ENCODE measurements at places on chromosomes 6 and 20.
A peak's percentile ranks its signal among the peaks of the same experiment; 100 is the strongest.

DNA sequence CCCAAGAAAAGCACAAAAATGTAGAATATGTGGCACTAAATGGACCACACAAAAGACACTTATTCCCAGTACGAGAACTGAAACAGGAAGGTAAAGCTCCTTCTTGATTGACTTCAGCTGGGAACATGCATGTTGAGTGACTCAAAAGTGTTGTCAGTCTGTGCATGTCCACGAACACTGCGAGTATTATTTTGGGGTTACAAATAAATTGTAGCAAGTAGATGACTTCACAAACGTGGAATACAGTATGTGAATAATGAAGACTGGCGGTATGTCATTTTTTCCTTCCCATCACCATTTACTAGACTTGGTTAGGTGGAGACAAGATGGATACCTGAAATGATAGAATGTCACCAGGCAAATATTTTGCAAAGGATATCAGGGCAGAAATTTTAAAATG is 45.4 kb downstream of the L3MBTL3 start:
- no peak for DNase-seq

DNA sequence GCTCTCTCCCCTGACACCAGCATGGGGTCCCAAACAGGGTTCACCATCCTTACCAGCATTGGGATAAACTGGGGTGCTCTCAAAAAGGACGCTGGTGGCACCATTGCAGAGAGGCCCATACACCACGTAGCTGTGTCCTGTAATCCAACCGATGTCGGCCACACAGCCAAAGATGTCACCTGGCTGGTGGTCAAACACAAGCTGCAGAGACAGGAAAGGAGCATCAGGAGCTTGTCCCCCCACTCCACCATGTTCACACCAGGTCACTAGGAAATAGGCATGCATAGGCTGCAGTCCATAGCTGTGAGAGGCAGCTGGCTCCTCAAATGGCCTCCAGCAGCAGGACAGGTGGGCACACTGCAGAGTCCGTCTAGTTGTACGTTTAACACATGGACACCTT is 28.8 kb upstream of the APMAP start:
- DNase-seq: no peak

- DNase-seq: peak; percentile 45
Observed at GRCh38 chr20:25017257-25017803, 24.8 kb upstream of the APMAP start.

DNA sequence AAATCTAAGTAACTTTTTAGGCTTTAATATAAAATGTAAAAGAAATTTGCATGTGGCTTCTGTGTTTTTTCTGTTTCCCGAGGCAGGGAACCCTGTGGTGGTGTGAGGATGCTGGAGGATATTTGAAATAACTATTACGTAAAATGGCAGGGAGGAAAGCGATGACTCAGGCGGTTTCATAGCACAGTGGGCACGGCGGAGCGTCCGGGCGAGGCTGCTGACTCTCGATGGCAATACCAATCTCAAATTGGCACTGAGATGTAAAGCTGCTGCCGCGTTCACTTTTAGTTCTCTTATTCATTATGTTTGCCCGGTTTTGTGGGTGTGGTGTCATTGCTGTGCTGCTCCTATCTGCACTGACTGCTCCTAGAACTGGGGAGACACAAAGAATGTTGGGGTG is 254.3 kb downstream of the THBS2 start:
- no peak for DNase-seq

GRCh38 chr6:69867639-69867976 is 1.3 kb downstream of the COL19A1 start:
- DNase-seq: no peak

DNA sequence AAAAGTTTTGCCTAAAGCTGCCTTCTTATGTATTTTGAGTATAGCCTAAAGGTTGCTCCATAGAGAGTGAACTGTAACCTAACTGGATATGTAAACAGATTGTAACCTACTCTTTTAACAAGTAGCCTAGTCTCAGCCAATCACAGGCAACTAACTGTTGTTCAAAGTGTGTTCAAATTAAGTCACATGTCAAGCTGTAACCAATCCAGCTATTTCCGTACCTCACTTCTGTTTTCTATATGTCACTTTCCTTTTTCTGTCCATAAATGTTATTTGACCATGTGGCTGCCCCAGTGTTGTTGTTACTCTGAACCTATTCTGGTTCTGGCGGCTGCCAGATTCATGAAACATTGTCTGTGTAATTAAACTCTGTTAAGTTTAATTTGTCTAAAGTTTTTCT is 47.4 kb upstream of the RNGTT start:
- no peak for DNase-seq

- DNase-seq: peak; percentile 40
Observed at GRCh38 chr6:28281288-28282064, at the start of gene PGBD1. TSS of gene PGBD1 (plus strand) at chr6:28281572. CDS start at chr6:28283814, 2,242 bp downstream.

DNA sequence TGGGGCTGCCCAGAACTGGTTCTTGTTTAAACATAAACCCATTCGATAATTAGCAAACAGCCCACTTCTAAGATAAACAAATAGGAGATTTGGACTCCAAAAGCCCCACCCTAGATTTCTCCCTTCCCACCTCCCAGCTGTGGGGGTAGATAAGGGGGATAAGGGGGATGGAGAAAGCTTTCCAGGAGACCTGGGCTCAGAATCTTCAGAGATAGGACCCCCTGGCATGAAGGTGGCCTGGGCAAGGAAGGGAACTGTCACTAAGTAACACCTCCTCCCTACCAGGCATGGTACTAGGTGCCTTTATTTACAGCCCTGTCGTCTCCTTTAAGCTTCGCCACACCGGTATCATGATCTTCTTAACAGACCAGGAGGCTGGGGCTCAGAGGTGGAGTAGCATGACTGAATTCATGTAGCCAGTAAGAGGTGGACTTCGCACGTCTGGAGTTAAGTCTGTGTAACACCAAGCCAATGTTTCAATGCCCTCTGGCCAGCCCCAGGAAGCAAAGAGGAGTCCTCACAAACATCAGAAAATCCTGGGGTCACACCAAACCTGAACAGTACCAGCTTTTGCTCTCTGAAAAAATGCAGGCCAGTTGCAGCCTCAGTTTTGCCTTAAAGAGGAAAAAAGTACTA is 4.6 kb downstream of the SDC4 start:
- DNase-seq: peak; percentile 60

DNA sequence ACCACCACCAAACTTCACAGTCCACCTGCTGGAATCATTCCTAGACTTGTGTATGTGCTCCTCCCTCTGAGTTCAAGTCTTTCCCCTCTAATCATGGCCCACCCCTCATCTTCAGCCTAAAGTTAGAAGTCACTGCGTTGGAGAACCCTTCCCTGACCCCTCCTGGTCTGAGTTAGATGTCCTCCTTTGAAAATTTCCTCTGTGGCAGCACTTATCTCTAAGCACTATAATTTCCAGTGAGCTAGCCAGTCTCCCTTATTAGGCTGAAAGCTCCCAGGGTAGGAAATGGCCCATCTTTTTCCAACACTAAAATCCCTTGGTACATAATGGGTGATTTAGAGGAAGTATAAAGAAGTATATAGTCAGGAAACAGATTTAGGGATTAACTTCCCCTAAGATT is 63.2 kb downstream of the SESN1 start:
- DNase-seq: no peak

- peak; percentile 76 for DNase-seq
Observed at GRCh38 chr20:32289661-32290431, 12.4 kb downstream of the KIF3B start.

- no peak for DNase-seq
Observed at GRCh38 chr20:59603781-59604541, at the start of gene PHACTR3. TSS of gene PHACTR3 (plus strand) at chr20:59604540. CDS start at chr20:59605015, 475 bp downstream.

- DNase-seq: no peak
Observed at GRCh38 chr6:130189531-130190397, 33.0 kb downstream of the SAMD3 start.

DNA sequence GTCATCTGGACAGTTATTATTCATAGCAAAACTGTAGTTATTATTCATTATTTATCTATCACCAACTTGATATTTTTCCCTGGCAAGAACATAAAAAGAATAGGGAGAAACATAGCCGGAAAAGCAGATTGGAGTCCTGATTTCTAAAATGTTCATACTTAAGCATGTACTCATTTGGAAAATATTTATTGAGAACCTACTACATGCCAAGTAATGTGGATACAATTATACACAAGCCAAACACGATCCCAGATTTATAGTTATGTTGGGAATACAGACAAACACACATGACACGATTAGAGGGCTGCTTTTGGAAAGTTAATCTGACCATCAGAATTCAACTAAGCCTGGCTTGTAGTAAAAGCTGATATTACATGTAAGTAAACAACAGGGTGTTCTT is 30.7 kb downstream of the ARHGAP18 start:
- no peak for DNase-seq

- no peak for DNase-seq
Observed at GRCh38 chr6:142796571-142796970, 148.4 kb downstream of the HIVEP2 start.

DNA sequence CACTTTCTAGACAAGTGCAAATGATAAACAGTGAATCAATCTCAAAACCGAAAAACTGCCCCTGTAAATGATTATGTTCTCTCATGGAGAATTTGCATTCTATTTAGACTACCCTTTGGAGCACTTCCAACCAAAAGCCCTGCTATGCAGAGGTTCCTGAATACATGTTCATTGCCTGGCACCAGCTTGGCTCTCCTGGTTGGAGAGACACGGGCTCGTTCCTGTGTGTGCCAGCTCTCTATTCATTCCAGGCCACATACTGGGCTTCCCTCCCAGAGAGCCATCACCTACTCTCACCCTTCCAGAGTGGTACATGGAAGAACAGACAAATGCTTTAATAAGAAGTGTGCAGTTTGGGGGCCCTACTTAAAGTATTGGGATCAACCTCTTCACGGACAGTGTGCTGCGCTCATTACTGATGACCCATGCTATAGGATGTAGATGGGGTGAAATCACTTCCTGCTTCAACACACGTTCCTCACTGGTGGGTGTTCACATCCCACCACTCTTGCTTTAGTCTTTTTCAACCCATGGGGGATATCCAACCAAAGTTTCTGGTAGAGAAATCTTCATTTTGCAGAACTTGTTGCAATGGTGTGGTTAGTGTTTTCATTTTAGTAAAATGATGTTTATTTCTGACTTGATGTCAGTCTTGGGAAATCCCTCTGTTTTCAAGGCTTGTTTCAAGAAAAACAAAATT is 38.5 kb upstream of the NAA20 start:
- DNase-seq: no peak

DNA sequence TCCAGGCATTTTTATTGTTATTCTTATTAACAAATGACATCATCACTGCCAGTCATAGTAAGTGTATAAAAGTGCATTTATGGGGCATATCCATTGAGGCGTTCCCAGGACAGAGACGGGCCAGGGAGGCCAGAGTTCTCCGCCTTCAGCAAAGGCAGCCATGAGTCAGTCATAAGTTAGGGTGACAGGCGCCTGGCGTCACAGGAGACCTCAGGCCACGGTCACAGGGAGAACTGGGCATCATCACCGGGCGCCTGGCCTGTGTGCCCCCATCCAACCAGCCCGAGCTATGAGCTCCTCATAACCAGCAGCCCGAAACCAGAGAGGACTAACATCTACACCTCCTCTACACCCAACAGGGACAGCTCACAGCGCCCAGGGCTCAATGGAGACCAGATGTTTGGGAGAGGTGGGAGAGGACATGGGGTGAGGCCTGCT is 259.2 kb downstream of the DLL1 start:
- DNase-seq: no peak

GRCh38 chr6:119196715-119197114 is 118.3 kb upstream of the FAM184A start:
- DNase-seq: no peak

DNA sequence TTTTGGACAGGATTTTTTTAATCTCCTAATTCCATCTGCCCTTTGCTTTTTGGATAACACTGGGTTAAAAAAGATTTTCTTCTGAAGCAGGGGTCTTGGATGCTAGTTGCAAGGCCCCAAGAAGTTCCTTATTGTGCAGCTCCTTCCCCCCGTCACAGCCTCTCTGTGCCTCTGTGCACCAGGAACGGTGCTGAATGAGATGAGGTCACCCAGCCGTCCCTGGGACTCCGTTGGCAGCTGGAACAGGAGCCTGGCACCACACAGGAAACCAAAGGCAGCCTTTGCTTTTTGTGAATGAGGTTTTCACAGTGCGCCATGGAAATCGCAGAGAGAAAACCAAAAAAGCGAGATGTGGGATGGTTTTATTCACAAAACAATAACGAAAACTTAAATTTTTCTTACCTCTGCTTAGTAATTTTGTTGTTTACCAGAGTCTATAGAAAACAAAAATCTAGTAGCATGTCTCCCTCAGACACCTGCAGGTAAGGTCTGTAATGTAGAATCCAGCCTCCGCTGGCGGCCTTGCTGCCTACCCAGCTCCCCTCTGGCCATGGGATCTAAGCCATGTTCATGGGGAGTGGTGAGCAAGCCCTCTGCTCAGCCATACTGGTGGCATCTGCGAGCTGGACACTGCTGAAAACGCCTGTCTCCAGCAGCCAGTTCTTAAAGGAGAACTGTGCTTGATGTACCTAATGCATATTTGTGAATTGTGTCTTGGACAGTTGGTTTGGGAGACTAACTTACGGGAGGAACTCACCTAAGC is 40.4 kb upstream of the SYNJ2 start:
- DNase-seq: no peak

- DNase-seq: no peak
Observed at GRCh38 chr6:158633127-158633526, 11.4 kb downstream of the DYNLT1 start.

DNA sequence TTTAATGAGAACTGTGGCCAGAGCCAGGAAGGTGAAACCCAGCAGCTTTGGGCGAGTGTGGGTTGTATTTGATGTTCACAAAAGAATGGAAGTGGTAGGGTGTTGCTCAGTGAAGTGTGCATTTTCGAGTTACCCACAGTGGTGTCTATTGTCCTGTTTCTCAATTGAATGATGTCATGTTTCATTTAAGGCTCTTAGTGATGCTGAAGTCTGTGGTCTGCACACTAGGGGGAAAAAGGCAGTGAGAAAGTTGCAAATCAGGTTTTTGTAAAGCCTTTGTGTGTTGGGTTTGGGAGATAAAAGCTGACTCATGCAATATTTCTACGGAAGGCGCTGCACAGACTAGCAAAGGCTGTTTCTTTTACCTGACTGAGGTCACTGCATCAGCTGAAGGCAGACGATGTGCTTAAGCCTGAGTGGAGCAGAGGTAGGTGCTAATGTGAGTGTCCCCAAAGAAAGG is 121.1 kb downstream of the PLEKHG1 start:
- DNase-seq: no peak

- no peak for DNase-seq
Observed at GRCh38 chr20:46131396-46131795, 13.3 kb downstream of the CD40 start.

Data from HuH-7.5 (cell line).